ENCODE measurements at places on chromosomes 2 and 18.

- DNase-seq = no peak
These were observed 24.3 kb downstream of the NCOA1 start for GRCh38 chr2:24515335-24515734.

- DNase-seq = peak; percentile 30
These were observed 20.1 kb downstream of the INPP5D start for GRCh38 chr2:233079953-233080835.

GRCh38 chr2:118269408-118270051, 181.3 kb downstream of the INSIG2 start:
- no peak for DNase-seq

DNA sequence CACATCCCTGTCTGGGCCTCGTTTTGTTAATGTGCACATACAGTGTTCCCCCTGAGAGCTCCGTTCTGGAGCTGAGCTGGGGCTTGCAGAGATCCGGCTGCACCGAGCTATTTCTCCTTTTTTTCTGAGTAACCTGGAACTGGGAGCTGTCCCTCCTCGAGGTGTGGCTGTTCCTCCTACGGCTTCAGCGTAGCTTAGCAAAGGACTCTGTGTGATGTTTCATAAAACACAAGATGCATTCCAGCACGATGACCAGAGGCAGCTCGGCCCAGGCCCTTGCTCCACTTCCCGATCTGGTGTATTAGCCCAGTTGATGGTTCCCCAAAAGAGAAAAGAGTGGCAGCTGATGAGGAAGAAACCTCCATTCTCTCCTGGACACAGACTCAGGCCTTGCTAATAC, 103.0 kb downstream of the FAM210A start:
- DNase-seq = no peak

Measured in stimulated activated CD4-positive, alpha-beta T cell treated with anti-CD3 and anti-CD28 coated beads, Interleukin-4, amount 100 ng/mL, for 24 hours (primary cell).